NCI-H187 (cell line): ENCODE measurements at places on chromosomes 3 and 15.

DNA sequence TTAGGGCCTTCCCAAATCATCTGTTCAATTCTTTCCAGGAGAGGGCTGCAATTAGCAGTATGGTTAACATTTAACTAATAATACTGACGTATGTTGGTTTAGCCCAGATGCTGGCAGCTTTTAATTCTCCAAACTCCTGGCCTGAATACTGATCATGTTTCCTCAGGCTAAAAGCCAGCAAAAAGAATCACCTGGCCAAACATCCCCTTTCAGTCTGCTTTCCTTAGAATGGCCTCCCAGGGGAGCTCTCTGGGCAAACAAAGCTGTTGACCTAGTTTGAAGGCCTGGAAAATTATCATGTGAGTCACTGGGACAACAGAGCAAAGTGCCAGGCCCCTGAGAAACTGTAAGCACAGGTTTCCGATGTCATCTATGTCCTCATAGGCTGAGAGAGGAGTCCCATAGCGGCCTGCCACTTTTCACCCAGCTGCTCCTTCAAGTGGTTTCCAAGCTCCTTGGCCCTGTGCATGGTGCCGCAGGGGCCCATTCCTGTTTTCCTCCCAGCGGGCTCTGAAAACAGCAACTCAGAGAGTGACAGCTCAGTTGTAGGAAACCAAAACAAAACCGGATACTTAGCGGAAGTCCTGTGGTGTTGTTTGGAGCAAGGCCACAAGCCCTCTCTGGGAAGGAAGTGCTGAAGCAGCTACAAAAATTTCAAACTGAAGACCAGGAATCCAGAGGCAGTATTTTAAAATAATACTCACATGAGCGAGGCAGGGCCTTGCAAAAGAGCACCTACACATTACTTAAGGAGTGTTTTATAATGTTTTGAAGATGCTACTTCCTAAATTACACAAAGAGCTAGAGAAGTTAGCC is 36.5 kb upstream of the RAB11A start:
- peak; percentile 69 for DNase-seq

DNA sequence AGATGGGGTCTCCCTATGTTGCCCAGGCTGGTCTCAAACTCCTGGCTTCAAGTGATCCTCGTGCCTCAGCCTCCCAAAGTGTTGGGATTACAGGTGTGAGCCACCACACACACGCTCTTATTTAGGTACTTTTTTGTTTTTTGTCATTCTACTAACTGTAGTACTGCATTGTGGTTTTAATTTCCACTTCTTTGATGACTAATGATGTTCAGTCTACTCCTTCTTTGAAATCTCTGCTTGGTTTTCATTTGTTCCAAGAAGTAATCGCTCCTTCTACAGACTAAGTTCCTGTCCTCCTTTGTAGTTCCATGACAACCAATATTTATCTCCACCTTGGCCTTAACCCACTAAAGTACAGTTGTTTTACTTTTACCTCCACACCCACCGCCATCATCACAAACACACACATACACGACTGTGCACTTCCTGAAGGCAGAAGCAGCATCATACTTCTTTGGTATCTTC is 529 bp upstream of the DLEC1 start:
- no peak for DNase-seq

DNA sequence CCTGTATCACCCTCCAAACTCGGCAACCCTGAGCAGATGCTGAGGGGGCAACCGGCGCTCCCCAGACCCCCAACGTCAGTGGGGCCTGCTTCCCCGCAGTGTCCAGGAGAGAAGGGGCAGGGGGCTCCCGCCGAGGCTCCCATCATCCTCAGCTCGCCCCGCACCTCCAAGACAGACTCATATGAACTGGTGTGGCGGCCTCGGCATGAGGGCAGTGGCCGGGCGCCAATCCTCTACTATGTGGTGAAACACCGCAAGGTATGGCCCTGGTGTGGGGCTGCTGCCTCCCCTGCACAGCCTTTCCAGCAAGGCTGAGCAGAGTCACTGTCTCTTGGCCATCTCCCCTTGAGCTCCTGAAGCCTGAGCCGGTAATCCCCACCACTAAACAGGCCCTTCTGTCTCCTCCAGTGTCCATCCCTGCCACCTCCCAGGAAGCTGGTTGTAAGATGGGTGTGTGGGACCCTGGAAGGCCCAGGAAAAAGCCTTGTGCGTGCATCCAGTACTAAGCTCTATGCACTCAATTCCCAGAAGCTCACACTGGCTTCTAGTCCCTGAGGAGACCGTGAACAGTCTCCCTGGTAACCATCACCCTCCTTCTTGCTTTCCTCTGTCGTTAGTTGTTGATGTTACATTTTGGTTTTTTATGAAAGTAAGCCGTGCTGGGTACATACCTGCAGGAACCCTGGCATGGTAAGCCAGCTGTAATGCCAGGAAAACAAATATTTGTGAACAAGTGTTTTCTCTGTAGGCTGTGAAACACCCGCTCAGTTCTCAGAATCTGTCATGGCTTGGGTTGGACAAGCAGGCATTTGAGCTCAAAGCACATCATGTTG is 63.3 kb downstream of the BOC start:
- DNase-seq = no peak

GRCh38 chr3:64267721-64268604 is 42.7 kb upstream of the PRICKLE2 start:
- DNase-seq = no peak

- no peak for DNase-seq
Observed at GRCh38 chr3:69145688-69146087, 23.3 kb upstream of the LMOD3 start.

DNA sequence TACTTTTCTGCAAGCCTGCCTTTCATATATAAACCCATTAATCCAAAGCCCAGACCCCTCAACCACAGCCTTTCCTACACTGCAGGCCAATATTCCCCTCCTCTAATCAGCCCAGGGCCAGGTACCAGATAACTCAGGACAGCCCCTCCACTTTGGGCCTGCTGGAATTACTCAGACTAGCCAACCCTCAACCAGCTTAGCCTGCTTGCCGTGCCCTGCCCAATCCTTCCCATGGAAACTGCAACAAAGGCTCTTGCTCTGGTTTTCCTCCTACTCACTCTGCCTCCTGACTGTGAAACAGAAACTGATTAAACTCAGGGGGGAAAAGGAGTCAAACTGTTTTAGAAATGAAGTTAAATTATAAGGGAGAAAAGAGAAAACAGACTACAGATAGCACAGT is 248.1 kb downstream of the KLF13 start:
- no peak for DNase-seq

DNA sequence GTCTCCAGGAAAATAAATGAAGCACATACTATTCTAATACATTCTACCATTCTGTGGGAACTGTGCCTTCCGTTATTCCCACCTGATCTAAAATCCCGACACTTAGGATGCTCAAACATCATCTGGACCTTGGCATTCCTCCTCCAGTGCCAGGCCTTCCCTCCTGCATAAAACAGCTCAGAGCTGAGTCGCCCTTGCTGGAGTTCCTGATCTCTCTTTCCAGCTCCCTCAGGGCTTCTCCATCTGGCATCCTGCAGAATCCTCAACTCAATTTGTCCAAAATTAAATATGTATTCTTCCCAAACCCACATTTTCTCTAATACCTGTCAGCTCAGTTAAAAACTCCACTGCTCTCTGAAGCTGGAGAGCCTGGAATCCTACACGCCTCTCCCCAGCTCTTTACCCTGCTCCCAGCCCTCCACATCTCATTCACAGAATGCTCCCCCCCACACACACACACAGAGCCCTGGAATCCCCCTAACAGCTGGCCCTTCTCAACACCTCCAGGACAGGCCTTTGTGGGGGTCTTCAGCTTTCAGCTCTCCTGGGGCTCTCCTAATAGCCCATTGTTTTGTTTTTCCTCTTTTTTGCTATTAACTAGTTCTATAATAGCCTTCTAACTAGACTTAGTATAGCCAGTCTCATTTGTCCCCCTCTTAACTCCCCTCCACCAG is 78.5 kb downstream of the HMG20A start:
- DNase-seq = no peak

DNA sequence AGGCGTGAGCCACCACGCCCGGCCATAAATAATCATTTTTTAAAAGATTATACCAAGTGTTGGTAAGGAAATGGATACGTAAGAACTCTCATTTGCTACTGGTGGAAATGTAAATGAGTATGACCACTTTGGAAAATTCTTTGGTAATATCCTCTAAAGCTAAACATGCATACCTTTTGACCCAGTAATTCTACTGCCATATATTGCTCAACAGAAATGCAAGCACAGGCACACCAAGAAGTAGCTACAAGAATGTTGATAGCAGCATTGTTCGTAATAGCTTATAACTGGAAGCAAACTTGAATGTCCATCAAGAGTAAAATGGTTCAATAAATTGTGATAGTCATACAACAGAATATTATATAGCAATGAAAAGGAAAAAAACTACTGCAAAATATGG is 4.8 kb upstream of the CASR start:
- DNase-seq = no peak

DNA sequence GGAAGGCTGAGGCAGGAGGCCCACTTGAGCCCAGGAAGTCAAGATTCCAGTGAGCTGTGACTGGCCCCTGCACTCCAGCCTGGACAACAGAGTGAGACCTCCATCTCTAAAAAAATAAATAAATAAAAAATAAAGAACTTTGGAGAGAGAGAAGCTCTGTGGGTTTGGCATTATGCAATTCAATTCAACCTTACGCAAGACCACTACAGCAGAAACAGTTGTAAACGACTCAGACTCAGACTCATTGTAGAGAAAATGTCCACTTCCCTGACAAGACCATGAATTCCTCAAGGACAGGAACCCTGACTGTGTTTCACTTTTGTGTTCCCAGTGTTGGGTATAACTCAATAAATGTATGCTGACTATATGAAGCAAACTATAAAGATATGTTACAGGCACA is 90.3 kb upstream of the C3orf80 start:
- DNase-seq = no peak
